Stimulated activated CD8-positive, alpha-beta memory T cell treated with anti-CD3 and anti-CD28 coated beads, Interleukin-7, amount 100 ng/mL, for 1 hour (primary cell): ENCODE measurements at places on chromosomes 6 and 20.

DNA sequence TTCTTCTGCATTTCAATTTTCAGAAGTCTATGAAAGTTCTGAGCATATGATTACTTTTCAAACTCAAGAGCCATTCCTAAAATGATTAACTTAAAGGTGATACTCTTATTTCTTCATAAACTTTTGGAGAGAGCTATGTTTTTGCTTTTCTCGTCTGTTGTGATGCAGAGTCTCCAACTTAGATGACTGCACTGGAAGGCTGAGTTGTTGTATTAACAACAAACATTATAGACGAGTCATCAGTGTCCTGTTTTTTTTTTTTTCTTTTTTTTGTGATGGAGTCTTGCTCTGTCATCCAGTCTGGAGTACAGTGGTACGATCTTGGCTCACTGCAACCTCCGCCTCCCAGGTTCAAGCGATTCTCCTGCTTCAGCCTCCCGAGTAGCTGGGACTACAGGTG lies 101.9 kb downstream of the CD109 start:
- DNase-seq: no peak

DNA sequence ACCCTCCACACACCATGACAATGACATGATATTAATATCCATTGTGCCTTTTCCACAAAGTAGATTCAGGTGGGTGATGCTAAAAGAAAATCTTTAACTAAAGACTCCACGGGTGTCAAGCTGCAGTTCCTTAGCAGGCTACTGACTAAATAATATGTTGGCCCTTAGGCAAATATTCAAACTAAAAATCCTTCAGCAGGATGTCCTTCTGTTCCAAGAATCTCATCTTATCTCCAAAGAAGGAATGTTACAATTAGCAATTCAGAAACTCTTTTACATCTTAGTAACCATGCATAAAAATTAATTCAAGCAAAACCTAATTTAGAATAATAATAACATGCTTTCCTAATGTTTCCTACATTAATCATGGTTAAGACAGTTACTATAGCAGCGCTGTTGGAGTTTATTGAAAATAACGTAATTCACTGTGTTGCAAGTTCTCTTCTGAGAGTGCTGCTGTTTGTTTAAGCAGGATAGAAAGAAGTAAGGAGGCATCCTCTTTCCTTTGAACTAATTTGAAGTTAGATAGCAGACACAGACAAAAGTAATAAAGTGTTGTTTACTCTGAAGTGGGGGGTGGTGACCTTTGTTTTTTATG lies 414.8 kb upstream of the CDH4 start:
- DNase-seq: no peak

DNA sequence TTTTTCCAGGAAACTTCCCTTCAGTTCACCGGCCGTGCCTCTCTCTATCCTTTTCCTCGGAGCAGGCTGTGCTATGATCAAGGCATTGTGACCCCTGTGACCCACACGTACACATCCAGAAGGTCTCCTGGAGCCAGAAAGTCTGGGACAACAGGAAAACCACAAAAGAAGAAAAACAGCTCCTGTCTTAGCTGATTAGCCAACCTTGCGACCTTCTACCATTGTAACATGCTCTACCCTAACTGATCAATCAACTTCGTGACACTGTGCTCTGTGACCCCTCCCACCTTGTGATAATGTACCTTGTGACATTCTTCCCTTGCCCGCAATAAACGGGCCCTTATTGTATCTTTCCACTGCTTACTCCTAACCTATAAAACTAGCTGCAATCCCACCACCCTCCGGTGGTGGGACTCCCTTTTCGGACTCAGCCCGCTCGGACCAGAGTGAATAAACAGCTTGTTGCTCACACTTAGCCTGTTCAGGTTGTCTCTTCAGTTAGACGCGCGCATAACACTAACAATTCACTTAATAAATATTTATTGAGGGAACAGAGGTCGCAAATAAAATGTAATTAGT lies 24.2 kb downstream of the ZNF311 start:
- no peak for DNase-seq

- DNase-seq: no peak
Measured at GRCh38 chr6:5762561-5762968, 244.2 kb downstream of the NRN1 start.

- DNase-seq: no peak
Measured at GRCh38 chr20:34365765-34366213, 2.7 kb downstream of the ITCH start.
